ENCODE measurements at places on chromosomes 1 and 21.

DNA sequence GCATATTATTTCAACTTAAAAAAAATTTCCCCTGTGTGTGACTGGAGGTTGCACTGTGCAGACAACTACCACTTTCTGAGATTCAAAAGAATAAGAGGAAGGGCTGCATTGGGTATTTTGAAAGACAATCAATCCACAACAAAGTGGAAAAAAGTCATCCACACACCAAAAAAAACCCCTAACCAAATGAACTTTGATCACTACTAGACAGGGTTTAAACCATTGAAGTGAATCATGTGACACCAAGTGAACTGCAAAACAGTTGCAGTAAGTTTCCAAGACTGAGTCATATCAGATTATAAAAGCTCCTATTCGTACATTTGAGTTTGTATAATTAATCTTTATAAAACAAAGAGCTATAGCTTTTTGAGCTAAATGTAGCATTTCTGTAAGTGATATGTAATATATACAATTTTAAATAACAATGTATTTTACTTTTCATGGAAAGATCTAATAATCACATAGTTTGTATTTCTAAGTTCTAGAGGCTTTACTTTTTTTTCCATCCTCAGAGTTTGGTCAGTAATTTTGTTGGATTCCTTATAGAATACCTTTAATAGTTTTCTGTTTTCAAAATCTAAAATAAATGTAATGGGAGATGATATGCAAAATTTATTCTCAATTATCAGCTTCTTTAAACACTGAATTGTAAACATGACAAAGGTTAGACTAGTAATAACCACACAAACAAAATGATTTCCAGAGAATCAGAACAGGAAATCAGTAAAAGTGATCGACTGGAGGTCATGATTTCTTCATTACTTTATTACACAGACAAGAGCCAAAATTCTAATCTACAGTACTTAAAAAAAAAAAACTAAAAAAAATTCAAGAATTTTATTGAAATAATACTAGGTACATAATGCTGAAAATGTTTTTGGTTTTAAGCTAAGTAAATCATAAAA, 50.5 kb upstream of the GFI1 start:
- no peak for DNase-seq

DNA sequence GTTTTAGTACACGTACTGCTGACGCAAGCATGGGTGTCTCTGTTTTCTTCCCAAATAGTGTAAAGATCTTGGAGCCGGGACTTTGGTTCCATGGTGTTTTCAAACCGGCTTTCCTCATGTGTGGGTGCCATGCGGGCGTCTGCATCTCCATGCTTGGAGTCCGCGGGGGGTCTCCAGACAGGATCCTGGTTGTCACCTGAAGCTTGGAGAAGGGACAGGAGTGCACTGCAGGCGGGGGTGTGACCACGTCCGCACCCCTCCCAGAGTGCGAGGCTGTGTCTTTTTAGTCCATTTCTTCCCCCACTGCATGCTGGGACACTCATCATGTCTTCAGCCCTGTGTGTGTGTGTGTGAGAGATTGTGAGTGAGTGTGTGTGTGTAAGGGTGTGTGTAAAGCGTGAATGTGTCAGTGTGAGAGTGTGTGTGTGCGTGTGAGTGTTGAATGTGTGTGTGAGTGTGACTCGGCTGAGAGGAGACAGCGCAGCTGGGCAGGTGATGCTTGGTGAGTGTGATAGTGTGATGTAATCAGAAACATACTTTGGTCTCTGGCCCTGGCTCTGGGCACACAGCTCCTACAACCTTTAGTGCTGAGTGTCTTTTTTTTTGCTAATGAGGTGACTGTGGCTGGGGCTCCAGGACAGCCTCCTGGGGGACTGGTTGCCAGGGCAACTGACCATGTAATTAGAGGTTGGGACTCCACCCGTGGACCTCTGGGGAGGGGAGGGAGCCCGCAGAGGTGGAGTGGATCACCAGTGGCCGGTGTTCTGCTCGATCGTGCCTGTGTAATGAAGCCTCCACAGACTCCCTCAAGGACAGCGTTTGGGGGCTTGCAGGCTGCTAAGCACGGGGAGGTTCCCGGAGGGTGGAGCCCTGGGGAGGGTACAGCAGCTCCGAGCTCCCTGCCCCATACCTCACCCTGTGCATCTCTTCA, 55.1 kb downstream of the AGPAT3 start:
- no peak for DNase-seq

DNA sequence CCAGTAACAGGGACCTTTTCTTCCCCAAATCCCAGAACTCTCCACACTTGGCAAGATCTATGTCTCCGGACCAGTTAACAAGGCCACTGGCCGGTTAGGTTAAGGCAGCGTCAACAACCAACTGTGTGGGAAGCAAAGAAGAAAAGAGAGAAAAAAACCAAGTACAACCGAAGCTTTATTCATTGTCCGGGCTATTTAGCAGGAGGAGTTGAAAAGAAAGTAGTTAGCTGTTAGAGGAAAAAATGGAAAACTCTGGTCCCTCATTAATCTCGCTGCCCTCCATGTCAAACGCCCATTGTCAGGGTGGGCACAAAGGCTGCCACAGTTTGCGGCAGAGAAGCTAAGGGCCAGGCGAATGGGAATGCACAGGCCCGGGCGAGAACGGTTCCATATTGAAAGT, 49.3 kb upstream of the GRIK3 start:
- DNase-seq: no peak

GRCh38 chr1:241622669-241623068, 17.5 kb downstream of the CHML start:
- no peak for DNase-seq

DNA sequence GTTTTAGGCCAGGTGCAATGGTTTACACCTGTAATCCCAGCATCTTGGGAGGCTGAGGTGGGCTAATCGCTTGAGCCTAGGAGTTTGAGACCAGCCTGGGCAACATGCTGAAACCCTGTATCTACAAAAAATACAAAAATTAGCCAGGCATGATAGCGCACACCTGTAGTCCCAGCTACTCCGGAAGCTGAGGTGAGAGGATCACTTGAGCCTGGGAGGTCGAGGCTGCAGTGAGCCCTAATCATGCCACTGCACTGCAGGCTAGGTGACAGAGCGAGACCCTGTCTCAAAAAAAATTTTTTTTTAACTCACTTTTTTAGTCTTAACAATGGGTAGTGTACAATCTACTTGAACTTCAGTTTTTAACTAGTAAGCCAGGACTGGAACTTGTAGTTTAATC, 137.5 kb downstream of the HS2ST1 start:
- no peak for DNase-seq

DNA sequence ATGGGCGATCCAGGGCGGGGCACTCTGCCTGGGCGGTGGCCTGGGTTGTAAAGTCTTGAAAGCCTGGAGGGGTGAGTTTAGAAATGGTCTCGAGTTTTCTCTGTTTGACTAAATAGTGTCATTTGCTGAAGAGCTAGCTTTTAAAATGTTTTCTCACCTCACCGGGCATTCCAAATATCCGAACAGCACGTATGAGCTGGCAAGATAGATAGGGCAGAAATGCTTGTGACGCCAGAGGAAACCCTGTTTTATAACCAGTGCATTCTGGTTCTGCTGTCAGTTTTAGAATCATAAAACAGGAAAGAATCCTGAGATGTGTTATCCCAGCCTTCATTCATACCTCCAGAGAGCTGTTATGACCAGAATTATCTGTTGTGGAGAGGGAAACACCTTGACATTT, 725 bp downstream of the RTCA start:
- no peak for DNase-seq

DNA sequence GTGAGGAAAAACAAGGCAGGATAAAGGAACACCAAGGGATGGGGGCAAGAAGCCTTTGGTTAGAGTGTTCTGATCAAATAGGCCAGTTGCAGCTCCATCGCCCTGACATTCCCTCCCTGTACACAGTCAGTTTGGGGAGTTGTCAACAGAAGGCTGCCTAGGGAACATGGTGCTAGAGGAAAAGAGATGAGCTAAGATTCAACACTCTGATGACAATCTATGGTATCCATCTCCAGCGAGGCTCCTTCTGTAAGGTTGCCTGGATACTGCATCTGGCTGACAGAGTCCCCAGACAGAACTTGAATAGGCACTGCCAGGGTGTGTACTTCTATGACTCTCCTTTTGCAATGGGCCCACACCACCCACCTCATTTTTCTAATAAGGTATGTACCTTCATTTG, 11.2 kb upstream of the SLAMF9 start:
- no peak for DNase-seq

GRCh38 chr1:16721871-16722641, 18.3 kb upstream of the RNU1-4 start:
- DNase-seq: no peak

GRCh38 chr1:30733493-30733892, 10.1 kb upstream of the MATN1 start:
- no peak for DNase-seq

GRCh38 chr1:248697907-248698306, 4.7 kb downstream of the OR14I1 start:
- DNase-seq: no peak

DNA sequence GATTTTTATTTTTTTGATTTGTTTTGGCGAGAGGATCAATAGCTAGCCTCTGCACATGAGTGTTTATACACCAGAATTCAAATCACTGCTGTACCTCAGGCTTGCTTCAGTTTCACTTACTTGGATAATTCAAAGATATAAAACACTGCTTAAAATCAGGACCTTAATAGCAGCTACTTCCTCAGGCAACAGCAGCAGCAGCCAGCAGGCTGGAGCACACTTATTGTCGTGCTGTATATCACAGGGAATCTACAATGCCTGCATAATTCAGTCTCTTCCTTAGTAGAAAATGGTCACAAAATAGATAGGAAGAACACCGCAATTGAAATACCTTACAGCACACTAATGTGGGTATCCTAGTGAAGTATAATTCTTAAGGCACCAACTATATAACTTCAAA, 497.3 kb downstream of the NEGR1 start:
- no peak for DNase-seq

DNA sequence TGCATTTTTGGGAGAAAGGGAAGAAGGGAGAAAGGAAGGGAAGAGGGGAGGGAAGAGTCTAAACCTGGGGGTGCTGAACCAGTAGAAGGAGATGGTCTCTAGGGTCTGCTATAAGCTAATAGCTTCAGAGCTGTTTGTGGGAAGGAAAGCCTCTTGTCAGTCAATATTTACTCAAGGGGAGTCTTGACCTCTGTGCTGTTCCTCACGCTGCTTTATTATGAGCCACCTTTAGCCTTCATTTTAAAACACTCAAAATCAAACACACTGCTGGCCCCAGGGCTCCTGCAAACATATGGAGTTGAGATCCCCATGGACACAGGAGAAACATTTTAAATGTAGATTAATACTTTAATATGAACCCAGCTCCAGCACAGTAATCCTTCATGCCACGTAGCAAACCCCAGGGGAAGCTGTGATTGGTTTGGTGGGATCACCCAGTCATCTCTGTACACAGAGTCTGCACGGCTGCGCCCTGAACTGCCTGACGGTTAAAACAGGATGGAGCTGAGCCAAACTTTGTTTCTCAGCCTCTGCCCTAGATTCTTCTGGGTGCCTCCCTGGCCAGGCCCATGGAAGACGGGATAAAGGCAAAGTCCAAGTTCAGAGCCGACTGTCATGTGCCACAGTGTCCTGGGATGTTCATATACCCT, 40.2 kb upstream of the VWA5B1 start:
- DNase-seq: no peak

Measured in stimulated activated CD4-positive, alpha-beta T cell treated with anti-CD3 and anti-CD28 coated beads, Interleukin-2, amount 100 ng/mL, for 24 hours (primary cell).